ENCODE measurements at places on chromosomes 3 and 15.

- no peak for DNase-seq
Observed at GRCh38 chr15:47333734-47334133, 383.6 kb upstream of the SEMA6D start.

DNA sequence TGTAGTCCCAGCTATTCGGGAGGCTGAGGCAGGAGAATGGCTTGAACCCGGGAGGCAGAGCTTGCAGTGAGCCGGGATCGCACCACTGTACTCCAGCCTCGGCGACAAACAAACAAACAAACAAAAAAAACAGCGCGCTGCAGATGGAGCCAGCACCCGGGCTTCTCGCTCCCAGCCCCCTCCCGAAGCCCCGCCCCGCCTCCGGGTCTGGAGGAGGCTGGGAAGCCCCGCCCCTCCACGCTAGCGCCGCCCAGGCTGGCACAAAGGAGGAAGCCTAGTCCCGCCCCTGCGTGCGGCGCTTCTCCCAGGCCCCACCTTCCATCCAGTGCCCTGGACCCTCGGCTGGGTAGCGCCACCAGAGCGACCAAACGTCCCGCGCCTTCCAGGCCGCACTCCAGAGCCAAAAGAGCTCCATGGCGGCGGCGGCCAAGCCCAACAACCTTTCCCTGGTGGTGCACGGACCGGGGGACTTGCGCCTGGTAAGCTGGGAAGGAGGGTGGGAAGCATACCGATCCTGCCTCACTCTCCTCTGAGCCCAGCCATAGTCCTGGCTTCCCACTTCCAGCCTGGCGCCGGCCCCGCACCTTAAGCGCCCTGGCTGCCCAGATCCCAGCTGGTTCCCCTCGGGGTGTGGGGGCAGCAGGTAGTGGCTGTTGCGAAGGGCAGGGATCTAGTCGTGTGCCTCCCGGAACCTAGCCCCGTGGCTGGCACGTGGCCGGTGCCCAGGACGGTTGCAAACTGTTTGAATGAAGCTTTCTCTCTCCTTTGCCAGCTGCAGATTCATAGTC is at the start of gene SORD:
Gene SORD, plus strand, starts transcription at position 325 of the 788 bp plus-strand sequence. Its CDS starts 89 bp downstream, at position 414.
- peak; percentile 78 for DNase-seq

DNA sequence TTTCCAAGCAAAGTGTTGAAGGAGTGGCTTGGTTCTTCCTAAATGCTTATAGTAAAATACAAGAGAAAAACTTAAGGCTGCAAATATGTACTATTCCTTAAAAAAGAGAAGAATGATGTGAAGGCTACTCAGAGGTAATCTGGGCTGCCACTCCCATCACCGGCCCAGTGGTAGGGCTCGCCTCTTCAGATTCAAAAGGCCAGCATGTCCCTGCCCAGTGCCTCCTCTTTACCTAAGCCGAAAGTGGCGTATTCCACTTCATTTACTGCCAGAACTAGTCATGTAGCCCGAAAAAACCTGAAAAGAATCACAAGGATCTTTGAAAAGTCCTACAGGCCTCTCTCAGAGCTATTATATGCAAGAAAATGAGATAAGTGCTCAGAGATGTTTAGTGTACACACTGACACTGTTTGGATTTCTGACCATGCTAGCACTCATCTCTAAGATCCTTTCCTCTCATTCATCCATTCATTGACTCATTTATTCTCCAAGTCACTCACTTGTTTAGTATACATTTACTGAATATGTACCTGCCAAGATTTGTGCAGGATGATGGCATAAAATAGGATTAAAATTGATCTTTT is 373.3 kb upstream of the THBS1 start:
- DNase-seq, result no peak

- DNase-seq, result no peak
Observed at GRCh38 chr3:119786409-119786808, 4.5 kb downstream of the NR1I2 start.

GRCh38 chr15:91530279-91530678 is 323.2 kb upstream of the SLCO3A1 start:
- no peak for DNase-seq

DNA sequence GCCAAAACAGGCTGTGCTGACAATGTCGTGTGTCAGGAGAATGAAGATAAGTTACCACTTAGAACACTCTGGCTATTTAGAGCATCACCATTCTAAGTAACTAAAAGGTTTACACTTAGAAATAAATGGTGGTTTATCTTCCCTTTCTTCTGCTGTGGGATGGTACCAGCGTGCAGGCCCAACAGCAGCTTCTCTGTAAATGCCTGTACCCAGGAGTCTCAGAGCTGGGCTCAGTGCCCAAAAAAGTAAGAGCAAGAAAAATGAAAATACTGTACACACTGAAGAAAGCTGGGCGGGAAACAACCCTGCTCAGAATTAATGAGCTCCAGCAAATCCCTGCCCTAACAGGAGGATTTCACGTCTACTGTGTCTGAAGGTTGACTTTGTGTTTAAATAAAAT is 206.5 kb downstream of the MFSD1 start:
- no peak for DNase-seq

DNA sequence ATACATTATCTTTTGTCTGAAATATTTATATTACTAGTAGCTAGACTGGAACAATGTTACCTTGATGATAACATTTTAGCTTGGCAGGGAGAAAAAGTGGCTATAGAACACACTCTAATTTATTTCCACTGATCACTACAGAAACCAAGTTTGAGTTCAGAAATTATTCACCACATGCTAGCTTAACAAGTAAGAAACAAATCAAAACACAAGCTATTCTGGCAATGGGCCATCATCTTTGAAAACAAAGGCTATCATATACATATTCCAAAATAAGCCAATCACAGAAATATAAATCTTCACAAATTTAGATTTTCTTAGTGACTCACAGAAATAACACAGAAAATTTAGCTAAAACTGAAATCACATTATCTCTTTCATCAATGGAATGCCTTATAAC is 17.1 kb downstream of the AQR start:
- DNase-seq, result no peak

GRCh38 chr3:141266797-141267555 is 35.4 kb downstream of the PXYLP1 start:
- no peak for DNase-seq
